ENCODE measurements at places on chromosomes 7 and 10.

GRCh38 chr7:132815696-132816311 lies 239.5 kb upstream of the PLXNA4 start:
- no peak for DNase-seq

DNA sequence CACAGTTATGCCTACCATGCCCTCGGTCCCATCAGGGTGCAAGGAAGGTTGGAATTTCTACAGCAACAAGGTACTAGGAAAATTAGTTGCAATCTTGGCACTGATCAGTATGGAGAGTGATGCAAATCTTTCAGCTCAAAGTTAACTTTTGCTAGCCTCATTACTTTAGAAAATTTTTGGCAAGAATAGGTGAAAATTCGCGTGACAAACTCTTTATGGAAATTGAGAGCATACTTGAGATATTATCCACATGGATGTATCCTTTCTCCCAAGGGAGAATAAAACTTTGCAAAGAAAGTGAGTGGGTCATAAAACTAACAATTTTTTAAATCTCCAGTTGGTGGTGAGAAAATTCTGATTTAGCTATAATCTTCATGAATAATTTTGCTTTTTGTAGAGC lies 71.1 kb upstream of the SLC39A12 start:
- DNase-seq, result no peak

- no peak for DNase-seq
Measured at GRCh38 chr10:119238577-119238976, 31.2 kb downstream of the GRK5 start.

- DNase-seq, result no peak
Measured at GRCh38 chr10:125103924-125104323, 56.4 kb downstream of the CTBP2 start.

- DNase-seq, result no peak
Measured at GRCh38 chr10:117542706-117543224, at the start of gene EMX2. Gene EMX2, plus strand, starts transcription at chr10:117542746. Its CDS starts 522 bp downstream, at chr10:117543268.

DNA sequence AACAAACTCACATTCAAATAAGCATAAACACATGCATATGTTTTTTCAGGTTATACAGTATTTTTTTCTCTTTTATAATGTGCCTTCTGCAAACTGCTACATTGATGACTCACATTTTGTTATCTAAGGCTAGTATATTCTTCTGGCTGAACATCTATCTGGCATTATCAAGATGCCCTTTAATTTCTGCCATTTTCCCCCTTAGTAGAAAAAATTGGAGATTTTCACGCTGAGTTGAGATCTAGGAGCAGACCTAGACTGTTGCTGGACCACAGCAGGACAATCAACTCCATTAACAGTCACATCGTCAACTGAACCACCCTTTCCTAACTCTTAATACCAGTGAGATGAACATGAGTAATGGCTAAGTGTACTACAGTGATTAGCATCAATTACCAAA lies 41.6 kb downstream of the ERCC6 start:
- no peak for DNase-seq

GRCh38 chr10:128473911-128474310 lies 347.7 kb upstream of the MKI67 start:
- DNase-seq, result no peak

DNA sequence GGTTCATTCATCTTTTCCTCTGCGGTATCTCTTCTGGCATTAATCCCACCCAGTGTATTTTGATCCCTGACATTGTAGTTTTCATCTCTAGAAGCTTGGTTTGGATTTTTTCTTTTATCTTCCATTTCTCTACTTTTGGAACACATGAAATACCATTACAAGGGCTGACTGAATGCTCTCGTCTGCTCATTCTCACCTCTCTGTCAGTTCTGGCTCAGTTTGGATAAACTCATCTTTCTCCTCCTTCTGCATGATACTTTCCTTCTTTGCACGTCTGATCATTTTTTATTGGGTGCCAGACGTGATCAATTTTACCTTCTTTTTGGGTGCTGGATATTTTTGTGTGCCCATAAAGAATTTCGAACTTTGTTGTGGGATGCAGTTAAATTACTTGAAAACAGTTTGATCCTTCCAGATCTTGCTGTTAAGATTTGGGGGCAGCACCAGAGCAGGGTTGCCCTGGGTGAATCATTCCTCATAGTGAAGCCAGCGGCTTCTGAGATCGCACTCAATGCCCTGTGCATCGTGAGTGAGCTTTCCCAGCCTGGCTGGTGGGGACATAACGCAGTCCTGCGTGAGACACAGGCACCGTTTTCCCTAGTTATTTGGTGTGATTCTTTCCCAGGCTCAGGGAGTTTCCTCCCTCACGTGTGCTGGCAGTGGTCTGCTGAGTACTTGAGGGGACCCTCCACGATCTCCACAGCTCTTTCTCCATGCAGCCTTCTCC lies 53.8 kb downstream of the LHPP start:
- no peak for DNase-seq

DNA sequence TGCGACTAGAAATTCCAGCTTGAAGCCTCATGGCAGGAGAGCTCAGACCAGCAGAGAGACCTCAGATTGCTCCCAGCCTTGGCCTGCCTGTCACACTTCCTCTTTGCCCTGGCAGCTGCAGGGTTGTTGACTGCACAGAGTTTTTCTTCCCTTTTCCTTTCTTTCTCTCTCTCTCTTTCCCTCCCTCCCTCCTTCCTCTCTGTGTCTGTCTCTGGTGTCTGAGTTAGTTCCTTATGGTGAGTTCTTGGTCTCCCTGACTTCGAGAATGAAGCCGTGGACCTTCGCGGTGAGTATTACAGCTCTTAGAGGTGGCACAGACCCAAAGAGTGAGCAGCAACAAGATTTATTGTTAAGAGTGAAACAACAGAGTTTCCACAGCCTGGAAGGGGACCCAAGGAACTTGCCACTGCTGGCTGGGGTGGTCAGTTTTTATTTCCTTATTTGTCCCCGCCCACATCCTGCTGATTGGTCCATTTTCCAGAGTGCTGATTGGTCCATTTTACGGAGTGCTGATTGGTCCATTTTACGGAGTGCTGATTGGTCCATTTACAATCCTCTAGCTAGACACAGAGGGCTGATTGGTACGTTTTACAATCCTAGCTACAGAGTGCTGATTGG lies 266.3 kb downstream of the RPS24 start:
- no peak for DNase-seq

DNA sequence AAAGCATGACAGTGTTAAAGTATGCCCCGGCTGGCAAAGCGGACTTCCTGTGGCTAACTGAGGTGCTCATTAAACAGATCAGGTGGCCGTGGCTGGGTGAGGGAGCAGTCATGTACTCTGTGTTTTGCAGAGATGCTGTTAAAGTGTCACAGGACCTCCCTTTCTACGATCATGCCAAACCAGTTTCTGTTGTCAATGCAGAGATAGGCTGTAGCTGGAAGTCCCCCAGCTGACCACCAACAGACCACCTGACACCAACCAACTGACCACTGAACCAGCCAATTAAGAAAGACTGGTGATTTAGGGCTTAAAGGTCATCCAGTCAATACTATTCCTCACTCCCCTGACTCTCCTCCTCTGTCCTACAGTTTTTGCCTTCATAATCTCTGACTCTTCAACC lies 431.1 kb upstream of the LRGUK start:
- peak; percentile 1 for DNase-seq

DNA sequence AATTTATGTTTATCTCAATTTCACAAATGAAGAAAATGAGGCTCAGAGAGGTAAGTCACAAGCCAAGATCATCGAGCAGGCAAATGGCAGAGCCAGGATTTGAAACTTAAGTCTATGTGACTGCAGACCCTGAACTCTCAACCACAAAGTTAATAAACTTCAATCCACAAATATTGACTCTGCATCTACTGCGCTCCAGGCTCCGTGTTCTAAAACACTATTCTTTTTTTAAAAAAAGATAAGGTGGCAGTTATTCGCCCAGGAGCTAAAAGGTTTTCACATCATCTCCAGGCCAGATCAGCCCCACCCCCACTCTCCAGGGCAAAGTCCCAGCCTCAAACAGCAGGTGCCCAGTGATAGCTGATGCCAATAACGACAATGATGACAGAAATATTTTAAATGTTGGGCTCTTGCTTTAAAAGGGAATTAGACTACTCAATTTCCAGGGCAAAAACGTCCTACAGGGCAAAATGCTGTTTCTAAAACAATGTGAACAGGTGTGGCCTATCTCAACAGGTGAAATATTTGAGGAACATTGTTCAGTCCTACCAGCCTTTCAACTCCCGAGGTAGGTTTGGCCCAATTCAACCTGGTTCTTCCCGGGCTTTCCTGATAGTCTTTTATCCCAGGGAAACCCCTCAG lies 85.2 kb downstream of the SORBS1 start:
- DNase-seq, result no peak

GRCh38 chr7:42319631-42320030 lies 82.6 kb upstream of the GLI3 start:
- no peak for DNase-seq

GRCh38 chr7:122055073-122055472 lies 89.0 kb downstream of the AASS start:
- DNase-seq, result no peak

DNA sequence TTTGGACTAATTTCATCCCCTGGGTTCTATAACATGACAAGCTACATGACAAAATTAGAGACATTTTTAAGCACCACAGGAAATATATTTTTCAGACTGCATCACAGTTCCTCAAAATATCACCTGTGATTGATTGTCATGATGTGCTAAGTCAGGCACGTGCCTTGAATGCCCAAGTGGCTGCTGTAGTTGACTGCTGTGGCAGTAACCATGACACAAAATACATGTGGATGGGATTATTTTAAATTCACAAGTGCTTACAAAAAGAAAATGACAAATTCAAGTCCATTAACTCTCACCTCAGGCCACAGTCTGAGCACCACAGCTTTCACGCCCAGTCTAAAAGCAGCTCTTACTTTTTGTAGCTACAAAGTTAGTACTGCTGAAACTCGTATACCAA lies 45.5 kb downstream of the TNPO3 start:
- peak; percentile 80 for DNase-seq

DNA sequence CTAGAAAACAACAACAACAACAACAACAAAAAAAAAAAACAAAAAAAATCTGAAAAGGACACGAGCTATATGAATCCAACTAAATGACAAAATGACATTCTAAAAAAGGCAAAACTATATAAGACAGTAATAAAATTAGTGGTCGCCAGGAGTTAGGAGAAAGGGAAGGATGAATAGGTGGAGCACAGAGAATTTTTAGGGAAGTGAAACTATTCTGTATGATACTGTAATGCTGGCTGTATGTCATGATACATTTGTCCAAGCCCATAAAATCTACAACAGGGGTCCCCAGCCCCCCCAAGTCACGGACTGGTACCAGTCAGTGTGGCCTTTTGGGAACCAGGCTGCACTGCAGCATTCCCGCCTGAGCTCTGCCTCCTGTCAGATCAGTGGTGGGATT lies 2.8 kb upstream of the PUS7 start:
- no peak for DNase-seq

DNA sequence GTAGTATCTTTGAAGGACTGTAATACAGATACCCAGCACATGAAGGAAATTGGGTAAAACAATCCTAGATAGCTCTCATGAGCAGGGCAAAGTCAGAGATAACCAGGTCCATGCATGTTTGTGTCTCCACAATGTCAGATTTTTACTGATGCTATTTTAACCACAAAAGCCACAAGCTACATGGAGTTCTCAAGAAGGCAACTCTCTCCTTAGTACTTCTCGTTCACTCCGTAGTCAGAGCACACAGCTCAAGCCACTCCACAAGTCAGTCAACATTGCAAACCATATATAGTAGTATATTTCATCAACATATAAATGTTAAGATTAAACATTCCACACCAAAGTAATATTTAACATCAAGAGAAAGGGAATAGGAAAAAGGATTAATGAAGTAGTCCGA lies 98.0 kb upstream of the PIK3CG start:
- no peak for DNase-seq

DNA sequence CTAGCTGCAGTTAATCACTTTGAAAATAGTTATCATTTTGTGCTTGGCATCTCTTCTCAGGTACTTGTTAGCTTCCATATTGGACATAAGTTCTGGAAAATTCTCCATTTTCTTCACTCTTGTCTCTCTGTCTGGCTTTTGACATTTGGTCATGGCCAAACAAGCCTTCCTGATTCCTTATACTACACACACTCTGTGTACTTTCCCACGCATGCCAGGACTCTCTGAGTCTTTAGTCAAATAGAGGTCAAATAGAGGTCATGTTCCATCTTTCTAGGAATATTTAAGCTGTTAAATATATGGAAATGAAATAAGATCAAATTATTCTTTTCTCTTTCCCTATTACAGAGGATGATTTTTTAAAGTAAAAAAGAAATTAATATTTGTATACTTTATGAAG lies 235.5 kb upstream of the PLXDC2 start:
- no peak for DNase-seq

DNA sequence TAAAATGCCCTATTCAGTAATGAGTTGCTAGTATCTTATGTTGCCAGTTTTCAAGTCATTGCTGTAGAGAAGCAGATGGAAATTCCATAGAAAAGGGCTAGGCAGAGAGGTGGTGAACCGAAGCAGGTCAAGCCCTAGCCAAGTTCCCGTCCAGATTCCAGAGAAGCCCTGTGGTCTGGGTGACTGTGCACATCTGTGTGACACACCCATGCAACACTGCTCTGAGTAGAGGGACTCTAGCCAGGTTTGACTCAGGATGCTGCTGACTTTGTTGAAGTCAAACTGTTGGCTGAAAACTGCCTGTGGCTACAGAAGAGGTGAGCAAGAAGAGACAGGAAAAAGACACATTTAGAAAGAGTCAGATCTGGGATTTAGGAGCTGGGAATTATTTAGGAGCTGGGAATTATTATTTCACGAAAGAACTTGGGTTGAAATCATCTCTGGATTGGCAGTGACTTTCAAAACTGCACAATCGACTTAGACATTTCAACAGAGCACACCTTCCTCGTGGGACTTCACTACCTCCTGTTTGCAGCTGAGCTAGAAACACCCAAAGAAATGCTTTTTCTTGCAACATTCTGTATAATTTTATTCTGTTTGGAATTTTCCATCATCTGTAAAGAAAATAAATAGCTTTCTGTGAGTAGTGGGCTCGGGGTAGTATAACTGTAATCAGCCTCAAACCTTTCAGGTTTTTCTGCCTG lies 149.1 kb upstream of the PRKCQ start:
- DNase-seq, result no peak

DNA sequence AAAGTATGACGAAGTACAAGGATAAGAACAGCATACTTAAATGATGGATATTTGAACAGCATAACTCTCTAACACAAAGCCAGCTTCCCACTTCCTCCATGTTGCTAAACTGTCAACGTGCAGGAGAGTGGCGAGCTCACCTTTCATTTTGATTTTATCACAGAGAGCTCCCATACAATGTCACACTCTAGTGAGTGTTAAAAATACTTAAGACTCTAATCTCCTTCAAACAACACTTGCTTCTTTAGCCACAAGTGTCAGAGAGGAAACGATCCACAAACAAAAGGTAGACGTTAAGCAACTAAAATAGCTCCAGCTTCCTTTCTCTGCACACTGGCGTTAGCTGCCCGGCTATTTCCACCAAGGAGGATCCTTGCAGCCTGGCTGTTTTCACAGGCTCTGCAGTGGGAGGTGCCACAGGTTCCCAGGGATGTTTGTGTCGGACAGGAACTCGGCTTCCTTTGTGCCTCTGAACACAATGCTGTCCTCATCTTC lies 194.6 kb downstream of the COBL start:
- no peak for DNase-seq

DNA sequence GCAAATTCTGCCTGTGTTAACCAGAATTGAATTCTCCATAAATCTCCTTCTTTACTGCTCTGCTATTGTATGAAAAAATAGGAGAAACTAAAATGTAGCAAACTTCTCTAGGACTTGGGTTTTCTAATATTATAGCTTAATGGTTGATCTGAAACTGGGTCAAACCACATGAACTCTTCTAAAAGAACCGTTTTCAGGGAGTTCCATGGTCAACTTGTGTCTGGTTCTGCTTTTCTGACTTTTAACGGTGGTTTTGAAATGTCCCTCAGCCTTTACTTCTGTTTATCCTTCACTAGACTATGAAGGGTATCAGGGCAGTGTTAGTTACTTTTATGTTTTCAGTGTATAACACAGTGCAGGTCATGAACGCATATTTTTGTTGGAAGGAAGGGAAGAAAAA lies 242.2 kb downstream of the TSPAN12 start:
- peak; percentile 77 for DNase-seq
